ENCODE measurements at places on chromosomes 2 and 18.

GRCh38 chr2:190446193-190446592, 38.0 kb downstream of the MFSD6 start:
- no peak for DNase-seq

GRCh38 chr2:95059656-95060370, 34.3 kb downstream of the MAL start:
- no peak for DNase-seq

- no peak for DNase-seq
These were observed 11.8 kb upstream of the DLX1 start for GRCh38 chr2:172073518-172073917.

DNA sequence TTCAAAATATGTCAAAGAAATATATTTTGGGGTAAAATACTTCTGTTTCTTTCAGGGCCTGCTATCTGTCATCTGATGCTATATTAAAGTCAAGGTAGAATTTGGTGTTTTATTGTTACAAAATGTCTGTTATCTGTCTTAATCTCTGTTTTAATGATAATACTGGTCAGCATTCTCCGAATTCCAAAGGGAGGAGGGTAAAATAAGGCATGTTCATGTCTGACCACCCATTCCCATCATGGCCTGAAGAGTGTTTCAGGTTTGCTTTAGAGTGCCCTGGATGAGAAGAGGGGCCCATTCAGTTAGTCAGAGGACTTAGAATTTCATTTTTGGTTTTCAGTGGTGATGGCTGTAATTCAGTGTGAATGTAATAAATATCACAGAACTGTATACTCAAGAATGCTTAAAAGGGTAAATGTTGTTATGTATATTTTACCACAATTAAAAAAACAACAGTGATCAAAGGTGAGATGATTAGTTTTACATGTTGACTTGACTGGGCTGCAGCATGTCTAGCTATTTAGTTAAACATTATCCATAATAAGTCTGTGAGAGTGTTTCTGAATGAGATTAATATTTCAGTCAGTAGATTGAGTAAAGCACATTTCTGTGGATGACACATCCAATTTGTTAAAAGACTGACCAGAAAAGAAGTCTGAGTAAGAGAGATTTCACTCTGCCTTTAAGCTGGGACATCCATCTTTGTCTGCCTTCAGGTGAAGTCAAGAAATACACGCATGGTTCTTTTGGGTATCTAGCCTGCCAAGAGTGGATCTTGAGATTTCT, 467.9 kb upstream of the SYT4 start:
- DNase-seq, result no peak

GRCh38 chr18:3397786-3398185, 52.2 kb upstream of the TGIF1 start:
- no peak for DNase-seq
